GM23338 (cell line): ENCODE measurements at places on chromosomes 5 and 9.

- no peak for DNase-seq
These were observed 15.3 kb upstream of the SAP30L start for GRCh38 chr5:154430466-154430865.

GRCh38 chr5:102385365-102385764 lies 89.3 kb upstream of the SLCO4C1 start:
- no peak for DNase-seq

DNA sequence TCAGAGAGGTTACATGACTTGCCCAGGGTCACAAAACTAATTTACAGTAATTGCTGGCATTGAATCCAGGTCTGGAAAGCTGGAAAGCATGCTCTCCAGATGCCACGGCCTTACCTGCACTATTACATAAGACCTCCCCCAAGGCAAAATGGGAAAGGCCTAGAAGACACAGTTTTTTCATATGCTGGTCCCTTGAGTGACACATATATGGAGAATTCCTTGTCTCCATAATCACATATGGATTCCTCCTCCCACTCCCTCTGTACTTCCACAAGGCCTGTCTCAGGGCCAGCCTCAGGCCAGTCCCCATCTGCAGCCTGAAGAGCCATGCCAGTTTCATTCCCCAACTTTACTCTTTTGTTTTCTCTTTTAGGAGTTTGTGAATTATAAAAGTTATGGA lies 28.6 kb upstream of the MEIKIN start:
- DNase-seq: no peak

DNA sequence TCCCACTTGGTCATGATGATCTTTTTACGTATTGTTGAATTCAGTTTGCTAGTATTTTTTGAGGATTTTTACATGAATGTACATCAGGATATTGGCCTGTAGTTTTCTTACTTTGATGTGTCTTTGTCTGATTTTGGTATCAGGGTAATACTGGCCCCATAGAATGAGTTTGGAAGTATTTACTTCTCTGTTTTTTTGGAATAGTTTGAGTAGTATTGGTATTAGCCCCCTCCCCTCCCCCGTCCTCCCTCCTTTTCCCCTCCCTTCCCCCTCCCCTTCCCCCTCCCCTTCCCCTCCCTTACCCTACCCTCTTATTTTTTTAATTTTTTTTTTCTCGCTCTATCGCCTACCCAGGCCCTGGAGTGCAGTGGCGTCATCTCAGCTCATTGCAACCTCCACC lies 10.3 kb downstream of the CDK7 start:
- no peak for DNase-seq

DNA sequence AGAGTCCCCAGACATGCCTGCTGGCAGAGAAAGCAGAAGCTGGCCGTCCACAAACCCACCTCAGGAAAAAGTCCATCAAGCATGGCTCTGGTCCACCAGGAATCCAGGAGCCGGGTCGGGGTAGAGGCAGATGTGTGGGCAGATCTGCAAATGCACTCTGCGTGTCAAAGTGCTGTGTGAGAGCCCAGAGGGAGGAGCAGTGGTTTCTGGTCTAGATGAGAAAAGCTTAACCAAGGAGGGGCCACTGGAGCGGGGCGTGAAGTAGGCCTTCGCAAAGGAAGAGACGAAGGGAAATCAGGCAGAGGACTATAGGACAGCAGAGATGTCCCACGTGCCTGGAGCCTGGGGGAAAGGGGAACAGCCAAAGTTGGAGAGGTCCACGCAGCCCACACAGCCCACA lies 40.0 kb downstream of the TTLL11 start:
- no peak for DNase-seq

- DNase-seq: no peak
These were observed 258.0 kb downstream of the EBF1 start for GRCh38 chr5:158841481-158842276.

- no peak for DNase-seq
These were observed 5.8 kb upstream of the SLC26A2 start for GRCh38 chr5:149954798-149955197.

- DNase-seq: no peak
These were observed 203.3 kb upstream of the CDH9 start for GRCh38 chr5:27241564-27242257.

DNA sequence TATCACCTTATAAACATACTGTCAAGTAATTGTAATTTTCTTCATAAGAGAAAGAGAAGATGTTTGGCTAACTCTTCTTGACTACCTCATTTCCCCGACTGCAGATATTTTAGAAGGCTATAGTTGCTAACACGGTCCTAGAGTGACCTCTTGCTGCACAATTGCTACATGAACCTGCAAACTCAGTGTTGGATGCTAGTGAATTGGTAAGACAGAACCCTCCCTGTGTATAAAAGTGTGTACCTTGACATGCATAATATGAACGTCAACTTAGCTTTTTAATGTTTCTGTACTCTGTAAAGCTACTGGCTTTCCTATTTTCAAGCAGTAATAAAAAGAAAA lies 46.7 kb upstream of the CER1 start:
- DNase-seq: peak; percentile 72

DNA sequence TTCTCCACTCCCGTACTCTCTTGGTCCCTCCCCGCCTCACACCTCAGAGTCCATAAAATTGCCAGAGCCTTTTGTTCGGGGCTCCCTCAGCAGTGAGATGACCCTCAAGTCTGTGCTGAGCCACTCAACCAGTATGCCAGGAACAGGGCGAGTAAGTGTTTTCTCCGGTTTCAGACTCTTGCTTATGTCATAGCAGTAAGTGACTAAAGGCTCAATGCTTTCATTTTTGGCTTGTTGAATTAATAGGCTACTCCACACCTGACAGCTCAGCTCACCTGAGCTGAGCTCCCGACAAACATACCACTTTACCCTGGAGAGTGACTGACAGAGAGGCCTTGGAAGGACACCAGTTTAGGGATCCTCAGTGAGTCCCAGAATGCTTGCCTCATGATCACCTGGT lies 30.5 kb downstream of the PCSK1 start:
- DNase-seq: no peak

- DNase-seq: no peak
These were observed 37.7 kb downstream of the SAR1B start for GRCh38 chr5:134594797-134595457.

DNA sequence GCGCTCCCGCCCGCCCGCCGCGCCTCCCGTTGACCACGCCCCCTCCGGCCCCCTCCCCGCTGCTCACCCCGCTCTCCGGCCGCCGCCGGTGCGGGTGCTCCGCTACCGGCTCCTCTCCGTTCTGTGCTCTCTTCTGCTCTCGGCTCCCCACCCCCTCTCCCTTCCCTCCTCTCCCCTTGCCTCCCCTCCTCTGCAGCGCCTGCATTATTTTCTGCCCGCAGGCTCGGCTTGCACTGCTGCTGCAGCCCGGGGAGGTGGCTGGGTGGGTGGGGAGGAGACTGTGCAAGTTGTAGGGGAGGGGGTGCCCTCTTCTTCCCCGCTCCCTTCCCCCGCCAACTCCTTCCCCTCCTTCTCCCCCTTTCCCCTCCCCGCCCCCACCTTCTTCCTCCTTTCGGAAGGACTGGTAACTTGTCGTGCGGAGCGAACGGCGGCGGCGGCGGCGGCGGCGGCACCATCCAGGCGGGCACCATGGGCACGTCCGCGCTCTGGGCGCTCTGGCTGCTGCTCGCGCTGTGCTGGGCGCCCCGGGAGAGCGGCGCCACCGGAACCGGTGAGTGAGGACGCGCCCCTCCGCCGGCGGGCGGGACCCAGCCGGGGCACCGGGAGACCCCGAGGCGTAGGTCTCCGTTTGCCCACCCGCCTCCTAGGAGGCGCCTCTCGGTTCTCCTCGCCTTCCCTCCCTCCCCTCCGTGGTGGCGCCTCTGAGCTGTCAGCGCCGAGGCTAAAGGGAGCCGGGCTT lies at the start of gene VLDLR:
TSS of gene VLDLR (plus strand) at position 66 of the 739 bp plus-strand sequence. CDS start at position 469, 403 bp downstream.
- peak; percentile 72 for DNase-seq

DNA sequence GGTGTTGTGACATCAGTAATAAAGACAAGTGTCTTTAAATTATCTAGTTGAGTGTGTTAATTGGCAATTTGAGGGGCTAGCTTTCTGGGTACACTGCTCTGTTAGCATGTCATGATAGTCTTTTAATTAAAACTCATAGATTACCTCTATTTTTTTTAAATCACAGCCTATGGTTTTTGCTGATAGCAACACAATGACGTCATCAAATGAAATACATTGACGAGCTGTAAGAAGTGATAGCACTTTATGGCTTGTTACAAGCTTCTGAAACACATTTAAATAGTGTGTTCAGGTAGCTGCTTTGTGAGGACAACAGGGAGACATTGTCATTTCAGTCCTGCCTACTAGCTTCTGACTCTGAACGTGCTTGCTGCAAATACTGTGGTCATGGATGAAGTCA lies 600.5 kb upstream of the EDIL3 start:
- no peak for DNase-seq

GRCh38 chr5:74581988-74582365 lies 58.6 kb downstream of the ENC1 start:
- DNase-seq: no peak

GRCh38 chr9:100219347-100219746 lies 120.3 kb downstream of the INVS start:
- DNase-seq: no peak

DNA sequence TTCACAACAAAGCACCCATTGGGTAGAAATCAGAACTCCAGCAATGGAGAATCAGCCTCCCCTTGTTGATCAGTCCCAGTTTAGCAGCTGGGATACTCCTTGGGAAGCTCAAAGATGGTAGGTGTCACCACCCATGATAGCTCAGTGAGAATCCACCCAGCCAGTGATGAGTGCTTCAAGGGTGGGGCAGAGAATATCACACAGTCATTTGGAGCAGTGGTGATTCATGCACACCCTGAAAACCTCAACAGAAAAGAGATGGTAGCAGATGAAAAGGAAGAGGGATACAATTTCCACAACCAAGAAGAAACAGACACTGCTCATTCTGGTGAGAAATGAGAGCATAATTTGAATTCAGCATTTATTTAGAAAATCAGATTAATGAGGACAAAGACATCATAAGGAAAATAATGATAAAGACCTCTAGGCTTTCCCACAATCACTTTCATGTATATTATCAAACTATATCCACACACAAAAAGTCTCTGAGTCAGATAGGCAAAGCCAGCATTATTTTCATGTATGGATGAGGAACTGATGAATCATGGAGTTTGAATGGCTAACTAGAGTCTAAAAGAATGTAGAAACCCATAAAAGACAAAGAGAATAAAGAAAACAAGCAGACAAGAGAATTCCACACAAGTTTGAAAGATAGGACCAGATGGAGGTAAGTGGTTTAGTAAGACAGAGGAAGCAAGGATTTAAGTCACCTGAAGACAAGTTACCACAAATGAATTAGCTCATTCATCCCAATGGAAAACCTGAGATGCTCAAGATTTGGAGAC lies 82.9 kb downstream of the FEM1C start:
- DNase-seq: no peak

- no peak for DNase-seq
These were observed 218.8 kb upstream of the MSX2 start for GRCh38 chr5:174505621-174506020.
